ENCODE measurements at places on chromosomes 4 and X.
A peak's percentile ranks its signal among the peaks of the same experiment; 100 is the strongest.

- DNase-seq: no peak
These were observed 87.2 kb downstream of the RASL11B start for GRCh38 chr4:52949336-52949735.

DNA sequence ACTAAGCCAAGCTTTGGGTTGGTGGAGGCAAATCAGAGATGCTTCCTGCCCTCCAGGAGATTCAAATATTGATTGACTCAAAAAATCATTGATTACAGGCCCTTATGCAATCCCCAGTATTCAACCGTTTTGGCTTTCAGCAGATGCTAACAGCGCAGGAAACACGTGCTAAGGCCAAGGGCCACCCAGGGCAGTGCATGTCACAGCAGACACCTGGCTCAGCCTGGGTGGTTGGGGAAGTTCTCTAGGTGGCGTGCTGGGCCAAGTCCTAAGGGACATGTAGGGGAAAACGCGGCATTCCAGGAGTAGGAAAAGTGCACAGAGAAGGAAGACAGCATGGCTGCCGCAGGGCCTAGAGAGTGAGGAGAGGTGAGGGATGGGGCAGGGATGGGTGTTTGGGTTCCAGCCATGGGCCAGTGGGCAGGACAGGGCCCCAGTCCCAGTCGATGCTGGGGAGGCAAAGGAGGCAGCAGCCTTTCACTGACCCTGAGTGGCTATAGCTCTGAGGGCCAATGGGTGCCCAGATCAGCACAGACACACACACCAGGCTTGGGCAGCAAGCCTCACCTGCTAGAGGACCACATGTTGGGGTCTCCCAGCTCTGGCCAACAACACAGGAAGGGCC, 239.1 kb downstream of the EVC2 start:
- DNase-seq: no peak

DNA sequence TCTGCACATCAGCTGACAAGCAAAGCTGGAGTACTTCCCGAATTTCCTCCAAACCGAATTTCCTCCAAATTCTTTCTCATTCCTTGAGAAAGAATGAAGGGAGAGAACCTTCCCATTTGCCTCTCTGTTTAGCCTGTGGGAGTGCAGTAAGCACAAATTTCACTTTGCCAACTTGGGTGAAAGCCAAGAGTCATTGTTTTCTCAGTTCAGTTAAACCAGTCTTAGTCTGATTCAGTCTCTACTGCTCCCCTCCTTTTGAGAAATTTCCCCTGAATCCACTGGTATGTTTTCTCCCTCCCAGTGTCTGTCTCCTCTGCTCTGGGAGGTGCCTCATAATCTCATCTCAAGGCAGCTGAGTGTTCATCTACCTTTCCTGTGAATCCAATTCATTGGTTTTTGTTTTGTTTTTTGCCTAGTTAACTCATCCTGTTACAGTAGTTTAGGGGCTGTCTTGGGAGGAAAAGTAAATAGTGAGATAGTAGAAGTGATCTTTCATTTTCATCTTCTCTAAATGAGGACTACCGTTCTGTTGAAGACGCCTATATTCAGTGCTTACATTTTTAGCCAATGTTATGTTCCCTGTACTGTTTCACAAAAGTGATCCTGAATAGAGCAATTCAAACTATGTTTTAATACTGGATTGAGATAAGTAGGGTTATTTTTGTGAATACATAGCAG, 49.0 kb downstream of the SYTL5 start:
- no peak for DNase-seq

- DNase-seq: no peak
These were observed 33.8 kb downstream of the CXCL1 start for GRCh38 chr4:73902817-73903547.

- no peak for DNase-seq
These were observed 137.7 kb upstream of the LIMCH1 start for GRCh38 chr4:41400296-41400695.

- no peak for DNase-seq
These were observed at the start of gene TASL for GRCh38 chrX:30577362-30577991. TASL (minus strand) TSS chrX:30577766; CDS start chrX:30560355, 17,411 bp downstream.

GRCh38 chr4:113973345-113973744, 6.1 kb downstream of the ARSJ start:
- no peak for DNase-seq

- DNase-seq: no peak
These were observed 61.6 kb downstream of the RGS12 start for GRCh38 chr4:3354455-3354811.

GRCh38 chrX:38880296-38880854, 79.1 kb downstream of the MID1IP1 start:
- DNase-seq: no peak

GRCh38 chrX:55546956-55547355, 57.3 kb upstream of the USP51 start:
- no peak for DNase-seq

DNA sequence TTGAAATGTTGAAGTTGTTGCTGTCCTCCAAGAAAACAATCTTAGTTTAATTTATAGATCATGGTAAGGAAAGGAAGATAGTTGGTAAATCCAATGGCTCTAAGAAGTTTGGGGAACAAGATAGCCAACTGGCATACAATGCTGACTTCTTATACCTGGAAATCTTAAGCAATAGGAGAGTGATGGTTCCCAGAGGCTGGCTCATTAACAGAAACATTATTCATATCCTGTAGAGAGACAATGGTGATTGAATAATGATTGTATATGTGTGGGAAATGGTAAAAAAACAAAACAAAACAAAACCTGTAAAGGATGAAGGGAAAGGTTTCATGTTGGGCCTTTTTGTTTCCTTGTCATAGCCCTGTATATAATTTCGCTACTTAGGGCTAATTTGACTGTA, 174.9 kb upstream of the CTSO start:
- no peak for DNase-seq

DNA sequence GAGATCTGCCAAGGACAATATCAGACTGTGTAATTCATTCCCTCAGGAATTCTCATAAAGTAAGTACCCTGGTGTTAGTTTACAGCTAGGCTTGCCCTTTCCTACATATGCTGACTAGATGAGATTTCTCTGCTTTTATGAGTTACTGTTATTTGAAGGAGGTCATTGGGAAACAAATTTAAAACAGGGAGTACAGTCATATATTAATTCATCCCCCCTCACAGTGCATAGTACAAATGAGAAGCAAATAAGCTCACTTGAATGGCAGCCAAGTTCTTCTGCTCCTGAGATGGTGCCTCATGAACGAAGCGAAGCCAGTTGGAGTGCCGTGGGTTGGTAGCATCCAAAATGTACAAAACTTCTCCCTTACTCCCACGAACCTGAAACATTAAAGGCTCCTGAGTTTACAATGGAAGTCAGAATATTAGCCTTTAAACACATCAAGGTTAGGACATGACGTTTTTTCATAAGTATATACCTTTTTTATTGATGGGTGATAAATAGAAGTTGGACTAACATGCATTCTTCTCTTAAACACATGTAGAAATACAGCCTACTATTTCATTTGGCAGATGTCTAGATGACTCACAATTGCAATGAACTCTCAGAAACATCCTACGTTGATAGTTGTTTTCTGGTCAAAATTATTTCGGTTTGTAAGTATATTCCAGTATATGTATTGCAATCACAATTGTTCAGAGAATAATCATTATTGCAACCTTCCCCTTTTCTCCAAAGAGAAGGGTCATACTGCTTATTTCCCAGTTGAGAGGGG, 69.2 kb downstream of the PRDM5 start:
- DNase-seq: no peak

DNA sequence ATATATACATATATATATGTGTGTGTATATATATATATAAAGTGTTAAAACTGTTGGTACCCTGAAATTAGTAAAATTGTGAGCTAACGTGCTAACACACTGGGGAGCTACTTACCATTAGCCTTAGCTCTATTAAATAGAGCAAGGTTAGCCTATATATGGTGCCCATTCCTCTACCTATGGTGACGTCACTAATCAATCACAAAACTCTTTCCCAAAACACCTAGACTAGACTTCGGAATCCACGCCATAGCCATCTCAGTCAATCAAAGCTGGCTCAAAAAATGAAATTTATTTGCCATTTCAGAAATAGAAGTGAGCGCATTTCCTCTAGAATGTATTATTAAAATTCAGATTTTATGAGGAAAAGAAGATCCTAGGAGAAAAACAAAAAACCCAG, 229.0 kb upstream of the TENM3 start:
- DNase-seq: no peak

GRCh38 chr4:145732895-145733880, 53.2 kb downstream of the C4orf51 start:
- peak; percentile 51 for DNase-seq
